Fibroblast of villous mesenchyme (primary cell): ENCODE measurements at places on chromosomes 2 and 18.

- peak; percentile 30 for DNase-seq
Measured at GRCh38 chr18:55522011-55522410, 66.0 kb downstream of the TCF4 start.

DNA sequence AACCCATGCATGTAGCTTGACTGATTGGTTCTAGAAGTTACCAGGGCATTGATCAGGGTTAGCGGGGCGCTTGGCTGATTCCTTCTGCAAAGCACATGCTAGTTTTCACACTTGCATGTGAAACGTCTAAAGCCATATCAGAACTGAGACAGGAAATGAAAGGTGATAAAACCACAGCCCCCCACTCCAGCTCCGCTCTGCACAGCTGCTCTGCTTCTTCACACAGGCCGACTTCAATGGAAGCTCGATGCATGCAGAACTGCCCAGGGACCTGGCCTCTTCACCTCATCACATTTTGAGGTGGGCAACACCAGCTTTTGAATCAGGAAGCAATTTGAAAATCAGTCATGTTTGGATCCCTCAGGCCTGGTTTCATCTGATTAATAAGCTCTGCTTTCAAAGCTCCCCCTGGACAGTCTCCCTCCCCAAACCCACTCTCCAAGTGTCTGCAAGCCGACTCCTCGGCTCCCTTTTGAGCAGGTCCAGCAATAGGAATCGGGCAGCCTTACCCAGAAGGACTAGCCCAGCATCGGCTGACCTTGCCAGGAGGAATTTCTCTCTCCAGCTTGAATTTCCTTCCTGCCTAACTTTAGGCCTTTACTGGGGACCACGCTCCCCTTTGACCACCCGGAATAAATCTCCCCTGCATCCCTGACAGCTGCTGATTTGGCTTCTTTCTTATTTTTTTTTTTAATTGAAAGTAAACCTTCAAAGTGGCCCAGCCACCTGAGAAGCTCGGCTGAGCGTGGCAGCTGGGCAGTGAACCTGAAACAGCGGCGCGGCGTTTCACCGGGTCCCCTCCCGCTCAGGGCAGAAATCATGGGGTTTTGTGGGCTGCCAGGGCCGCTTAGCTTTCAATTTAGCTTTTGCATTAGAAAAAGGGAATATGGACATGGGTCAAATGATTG is 31.7 kb downstream of the HRH4 start:
- no peak for DNase-seq

- DNase-seq = no peak
Measured at GRCh38 chr2:238091436-238092060, 8.6 kb upstream of the ESPNL start.

DNA sequence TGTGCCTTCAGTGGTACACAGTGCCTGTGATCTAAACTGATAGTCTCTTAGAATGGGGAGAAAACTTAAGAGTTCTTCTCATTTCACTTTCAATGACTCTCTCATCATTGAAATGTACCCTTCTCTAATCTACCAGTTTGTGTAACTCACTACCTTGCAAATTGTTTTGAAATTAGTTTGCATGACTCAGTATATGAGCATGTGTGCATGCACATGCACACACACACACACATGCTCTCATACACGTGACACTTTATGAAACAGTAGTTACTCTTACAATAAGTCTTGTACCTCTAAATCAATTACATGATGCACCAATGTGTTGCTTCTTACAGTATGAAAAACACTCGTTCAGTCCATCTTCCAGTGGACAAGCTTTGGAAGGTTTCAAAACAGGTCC is 10.6 kb downstream of the LYPD6B start:
- DNase-seq = peak; percentile 12

DNA sequence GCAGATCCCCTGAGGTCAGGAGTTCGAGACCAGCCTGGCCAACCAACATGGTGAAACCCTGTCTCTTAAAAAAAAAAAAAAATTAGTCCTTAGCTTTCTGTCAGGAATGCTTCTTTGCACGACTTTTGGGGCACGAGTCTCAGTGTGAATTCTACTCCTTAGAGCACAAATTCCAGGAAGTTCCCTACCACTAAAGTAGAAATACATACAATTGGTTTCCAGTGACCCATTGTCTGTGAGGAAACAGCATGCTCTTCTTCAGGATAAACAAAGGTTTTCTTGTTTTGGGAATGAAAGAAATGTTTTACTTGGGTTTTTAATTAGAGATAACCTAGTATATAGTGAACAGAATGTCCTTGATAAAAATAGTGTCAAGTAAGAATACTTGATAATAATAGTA is 23.7 kb downstream of the PSMA8 start:
- no peak for DNase-seq

DNA sequence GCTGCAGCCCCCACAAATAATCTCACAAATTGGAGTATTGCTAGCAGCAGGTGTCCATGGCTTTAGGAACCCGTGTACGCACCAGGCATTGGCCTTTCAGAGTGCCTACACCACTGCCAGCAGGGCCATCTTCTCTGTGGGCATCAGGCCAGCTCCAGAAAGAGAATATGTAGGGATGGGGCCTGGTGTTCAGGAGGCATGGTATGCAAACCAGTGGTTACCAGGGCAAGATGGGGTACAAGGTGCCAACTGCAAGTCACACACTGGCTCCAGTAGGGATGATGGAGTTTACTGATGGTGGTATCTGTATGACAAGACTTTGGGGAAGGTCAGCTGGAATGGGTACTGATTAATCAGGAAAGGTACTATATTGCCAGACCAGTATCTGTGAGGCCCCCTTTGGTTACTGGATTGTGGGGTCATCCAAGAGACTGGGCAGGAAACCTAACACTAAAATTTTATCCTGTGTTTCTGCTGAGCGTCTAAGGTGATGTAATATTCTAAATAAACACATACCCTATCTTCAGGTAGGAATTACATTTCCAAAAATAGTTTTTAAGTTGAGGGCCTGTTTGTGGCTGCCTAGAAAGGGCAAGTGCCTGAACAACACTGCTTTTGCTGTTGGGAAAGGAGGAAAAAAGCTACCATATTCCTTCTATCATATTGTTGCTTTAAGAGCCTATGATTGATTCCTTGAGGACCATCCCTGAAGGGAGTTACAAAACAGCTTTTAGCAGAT is 9.0 kb downstream of the CNOT9 start:
- no peak for DNase-seq

DNA sequence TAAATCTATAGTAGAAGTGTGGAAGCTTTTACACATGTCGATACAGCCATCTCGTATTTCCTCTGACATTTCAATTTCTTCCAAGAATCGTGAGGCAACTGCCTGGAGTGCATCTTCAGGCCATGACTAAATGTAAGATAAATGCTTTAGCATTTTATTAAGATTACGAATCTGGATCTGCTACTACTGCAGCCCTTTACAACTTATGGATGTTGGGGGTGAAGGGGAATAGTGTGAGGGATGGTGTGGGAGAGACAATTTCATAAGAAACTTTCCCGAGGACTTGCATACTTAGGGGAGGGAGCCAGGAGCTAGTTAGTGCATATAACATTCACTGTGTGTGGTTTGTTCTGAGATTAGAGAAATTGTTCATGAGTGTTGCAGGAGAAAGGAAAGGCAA is 204.8 kb downstream of the SLC39A10 start:
- DNase-seq = no peak

DNA sequence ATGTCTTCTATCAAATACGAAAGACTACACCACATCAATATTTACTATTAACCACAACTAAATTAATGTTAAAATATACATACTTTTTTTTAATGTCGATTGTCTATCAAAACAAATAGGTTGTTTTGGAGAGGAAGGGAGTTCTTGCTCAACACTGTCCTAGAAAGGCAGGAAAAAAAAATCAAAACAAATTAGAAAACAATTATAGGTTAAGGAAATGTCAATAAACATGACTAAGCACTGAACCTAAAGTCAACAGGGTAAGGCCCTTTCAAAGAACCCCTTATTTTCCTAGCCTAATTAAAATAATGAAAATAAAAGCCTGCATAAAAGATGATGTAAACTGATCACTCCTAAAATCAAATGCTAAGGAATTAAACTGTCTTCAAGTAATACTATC is 2.8 kb downstream of the CEP76 start:
- no peak for DNase-seq

DNA sequence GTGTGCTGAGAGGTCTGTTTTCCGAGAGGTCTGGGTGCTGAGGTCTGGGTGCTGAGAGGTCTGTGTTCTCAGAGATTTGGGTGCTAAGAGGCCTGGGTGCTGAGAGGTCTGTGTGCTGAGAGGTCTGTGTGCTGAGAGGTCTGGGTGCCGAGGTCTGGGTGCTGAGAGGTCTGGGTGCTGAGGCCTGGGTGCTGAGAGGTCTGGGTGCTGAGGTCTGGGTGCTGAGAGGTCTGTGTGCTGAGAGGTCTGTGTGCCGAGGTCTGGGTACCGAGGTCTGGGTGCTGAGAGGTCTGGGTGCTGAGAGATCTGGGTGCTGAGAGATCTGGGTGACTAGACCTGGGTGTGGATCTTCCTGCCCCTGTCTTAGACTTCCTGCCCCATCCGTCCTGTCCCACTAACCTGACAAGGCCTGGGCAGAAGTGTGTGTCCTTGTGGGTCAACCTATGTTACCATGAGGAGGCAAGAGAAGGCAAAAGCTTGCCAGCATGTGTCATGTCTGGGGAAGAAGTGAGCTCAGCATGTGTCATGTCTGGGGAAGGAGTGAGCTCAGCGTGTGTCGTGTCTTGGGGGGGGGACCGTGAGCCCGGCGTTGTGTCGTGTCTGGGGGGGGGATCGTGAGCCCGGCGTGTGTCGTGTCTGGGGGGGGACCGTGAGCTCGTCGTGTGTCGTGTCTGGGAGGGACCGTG is 69.3 kb downstream of the KCNG2 start:
- DNase-seq = no peak

DNA sequence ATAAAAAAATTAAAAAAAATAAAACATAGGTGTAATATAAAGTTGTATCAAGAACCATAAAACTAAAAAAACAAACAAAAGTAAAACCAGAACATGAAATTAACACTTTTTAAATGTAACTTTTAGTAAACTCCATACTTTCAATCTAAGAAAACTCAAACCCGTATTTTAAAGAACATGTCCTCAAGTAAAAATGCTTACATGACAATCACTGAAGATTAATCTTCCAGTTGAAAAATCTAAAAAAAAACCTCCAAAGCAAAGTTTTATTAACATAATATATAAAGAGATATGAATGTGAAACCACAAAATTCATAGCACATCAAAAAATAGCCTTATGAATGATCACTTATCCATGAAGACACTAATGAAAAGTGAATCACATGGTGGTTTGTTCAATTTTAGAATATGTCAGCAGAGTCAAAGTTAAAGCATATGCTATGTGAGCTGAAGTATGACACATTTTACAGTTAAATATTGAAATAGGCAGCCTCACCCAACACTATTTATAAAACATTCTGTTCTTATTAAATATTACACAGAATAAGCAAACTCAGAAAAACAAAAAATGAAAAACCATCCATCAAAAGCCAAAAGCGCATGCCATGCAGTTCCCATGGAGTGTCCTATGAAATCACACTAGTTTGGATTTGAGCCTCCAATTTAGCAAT is 23.1 kb upstream of the CHAC2 start:
- DNase-seq = no peak

DNA sequence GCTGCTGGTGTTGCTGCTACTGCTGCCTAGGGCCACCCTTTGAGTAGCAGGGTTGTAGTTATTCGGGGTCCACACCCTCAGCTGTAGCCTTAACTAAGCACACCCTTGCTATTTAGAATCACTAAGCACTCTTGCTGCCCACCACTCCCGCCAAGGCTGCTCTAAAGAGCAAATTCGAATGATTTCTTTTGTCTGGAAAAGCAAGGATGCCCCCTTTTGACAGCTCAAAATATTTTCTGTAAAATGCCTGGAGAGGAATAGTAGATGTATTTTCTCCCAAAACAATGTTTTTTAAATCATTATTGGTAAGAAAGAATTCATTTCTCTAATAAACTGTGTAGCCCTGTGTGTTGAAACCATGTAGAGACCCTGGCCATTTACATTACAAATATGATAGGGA is 80.8 kb upstream of the PAPOLG start:
- no peak for DNase-seq
